K562 (cell line): ENCODE measurements at places on chromosomes 5 and 9. TPM values are rescaled to one million over a fixed set of nuclear protein-coding genes. Genes with fewer than 3 reads are reported as not detected.
A peak's percentile ranks its signal among the peaks of the same experiment; 100 is the strongest.

DNA sequence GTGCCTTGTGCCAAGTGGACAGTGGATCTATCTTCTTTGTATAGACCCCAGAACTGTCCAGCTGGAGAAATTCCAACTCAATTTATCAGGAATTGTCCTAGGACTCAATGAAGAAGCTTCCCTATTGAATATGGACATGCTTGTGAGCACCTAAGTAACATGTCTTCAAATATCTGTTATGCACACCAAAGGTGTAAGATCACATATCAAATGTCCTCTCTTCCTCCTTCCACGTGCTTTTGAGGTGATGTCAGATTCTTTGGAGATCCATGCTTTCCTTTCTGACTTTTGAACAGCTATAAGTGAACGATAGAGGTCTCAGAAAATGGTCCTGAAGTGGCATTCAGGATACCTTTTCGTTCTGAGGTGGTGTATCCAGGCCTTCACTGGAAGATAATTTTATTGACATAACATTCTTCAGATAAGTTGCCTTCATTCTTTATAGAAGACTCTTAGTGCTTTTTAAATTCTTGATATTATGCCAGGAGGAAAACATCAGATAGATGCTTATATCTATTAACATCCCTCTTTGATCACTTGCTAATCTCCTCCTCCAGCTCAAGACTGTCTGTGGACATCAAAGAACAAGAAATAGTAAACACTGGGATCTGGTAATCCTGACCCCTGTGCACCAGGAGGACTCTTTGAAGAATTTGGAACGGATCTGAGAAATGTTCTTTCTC is 246.4 kb downstream of the SMARCA2 start:
- no peaks in the 10 kb centered on the region for H3K4me1 ChIP-seq
- no peaks in the 10 kb centered on the region for H3K27me3 ChIP-seq
- no peaks in the 10 kb centered on the region for H3K36me3 ChIP-seq
- no peak overlapping the region for H3K4me3 ChIP-seq
- no peak overlapping the region for H3K27ac ChIP-seq

DNA sequence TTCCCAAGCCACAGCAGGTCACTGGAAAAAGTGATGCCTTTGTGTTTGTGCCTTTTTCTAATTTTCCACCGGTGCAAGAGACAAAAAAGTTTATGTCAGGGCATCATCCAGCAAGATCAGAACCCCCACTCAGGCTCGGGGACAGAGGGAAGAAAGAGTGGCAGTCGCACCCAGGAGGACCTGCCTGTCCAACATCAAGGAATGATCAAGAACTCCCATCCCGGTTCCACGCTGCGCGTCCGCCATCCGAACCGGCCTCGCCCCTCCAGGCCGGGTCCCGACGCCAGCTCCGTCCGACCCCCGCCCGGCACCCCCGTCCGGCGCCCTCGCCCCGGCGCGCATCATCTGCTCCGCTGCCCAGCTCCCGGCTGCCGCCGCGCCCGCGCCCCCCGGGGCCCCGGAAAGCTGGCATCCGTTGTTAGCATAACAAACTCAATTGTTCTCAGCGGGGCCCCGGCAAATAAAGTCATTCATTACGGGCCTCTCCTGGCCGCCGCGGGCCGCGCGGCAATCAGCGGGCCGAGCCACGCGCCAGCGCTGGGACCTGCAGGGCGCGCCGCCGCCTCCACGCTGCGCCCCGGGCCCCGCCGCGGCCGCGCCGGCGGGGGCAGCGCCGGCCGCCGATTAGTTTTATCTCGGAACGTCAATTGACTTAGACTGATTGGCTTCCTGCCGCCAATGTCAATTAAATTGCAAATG is 48.1 kb downstream of the PAX5 start:
- DNase-seq = no peak
- no peaks in the 10 kb centered on the region for H3K4me1 ChIP-seq
- no peaks in the 10 kb centered on the region for H3K36me3 ChIP-seq
- H3K4me3 ChIP-seq = no peak overlapping the region
- peaks cover 6% of the 10 kb centered on the region; the same call in 1 of the 3 replicates for H3K27me3 ChIP-seq

DNA sequence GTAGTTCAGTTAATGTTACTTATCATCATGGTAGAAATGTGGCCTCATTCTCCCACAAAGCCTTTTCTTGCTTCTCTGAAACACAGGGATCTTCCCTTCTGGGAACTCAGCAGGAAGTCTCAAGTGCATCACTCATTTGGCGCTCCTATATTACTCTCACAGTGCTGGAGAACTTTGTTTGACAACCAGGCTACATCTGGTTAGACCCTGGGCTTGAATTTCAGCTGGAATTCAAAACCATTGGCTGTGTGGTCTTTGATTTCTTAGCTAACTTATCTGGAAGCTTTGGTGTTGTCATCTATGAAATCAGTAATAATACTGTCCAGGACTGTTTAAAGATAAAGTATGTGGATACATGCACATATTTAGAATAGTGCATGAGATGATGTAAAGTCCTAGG is 1777.1 kb downstream of the MAT2B start:
- H3K4me3 ChIP-seq = no peak overlapping the region
- H3K27ac ChIP-seq = no peak overlapping the region

- H3K4me1 ChIP-seq = no peaks in the 10 kb centered on the region
- no peak overlapping the region for H3K4me3 ChIP-seq
- no peak for DNase-seq
- no peaks in the 10 kb centered on the region for H3K27me3 ChIP-seq
- H3K36me3 ChIP-seq = no peaks in the 10 kb centered on the region
Observed at GRCh38 chr9:1202512-1203280, 152.5 kb downstream of the DMRT2 start.

- H3K27ac ChIP-seq = no peak overlapping the region
- no peak overlapping the region for H3K4me3 ChIP-seq
- no peaks in the 10 kb centered on the region for H3K36me3 ChIP-seq
- DNase-seq = no peak
- H3K27me3 ChIP-seq = peaks cover 31% of the 10 kb centered on the region
- peaks cover 16% of the 10 kb centered on the region; the same call in 1 of the 2 replicates for H3K4me1 ChIP-seq
Observed at GRCh38 chr9:93305497-93306020, 121.6 kb downstream of the WNK2 start.

DNA sequence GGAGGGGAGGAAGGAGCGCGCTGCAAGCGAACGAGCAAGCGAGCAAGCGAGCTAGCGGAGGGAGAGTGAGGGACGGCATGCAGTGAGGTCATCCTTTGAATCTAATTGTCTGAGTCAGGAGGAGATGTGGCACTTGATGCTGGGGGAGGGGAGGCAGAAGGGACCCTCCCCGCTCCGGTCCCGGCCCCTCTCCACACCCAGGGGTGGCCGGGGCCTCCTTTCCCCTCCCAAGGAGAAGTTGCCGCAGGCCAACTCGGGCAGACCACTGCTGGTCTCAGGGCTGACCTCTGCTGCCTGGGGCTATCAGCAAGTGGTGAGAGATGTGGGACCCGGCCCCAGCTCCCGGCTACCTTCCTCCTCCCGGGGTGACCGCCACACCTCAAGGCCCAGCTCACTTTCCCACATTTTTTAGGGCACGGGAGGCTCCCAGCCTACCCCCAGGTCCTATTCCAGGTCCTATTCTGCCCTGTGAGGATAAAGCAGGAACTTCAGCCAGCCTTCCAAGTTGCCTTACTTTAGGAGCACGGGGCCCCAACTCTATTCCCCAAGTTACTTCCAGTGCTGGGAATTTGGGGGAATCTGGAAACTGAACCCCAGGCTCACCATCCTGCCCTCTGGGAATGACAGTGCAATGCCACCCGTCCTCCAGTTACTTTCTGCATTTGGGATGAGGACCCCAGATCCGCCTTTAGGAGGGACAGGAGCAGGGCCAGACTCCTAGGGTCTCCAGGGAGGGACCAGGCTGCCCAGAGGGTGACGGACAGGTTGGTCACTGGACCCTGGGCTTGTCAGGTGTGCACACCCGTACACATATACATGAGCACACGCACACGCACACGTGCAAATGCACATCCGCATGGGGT is 11.1 kb downstream of the CNTFR start:
- H3K4me1 ChIP-seq = no peaks in the 10 kb centered on the region
- no peak for DNase-seq
- no peaks in the 10 kb centered on the region for H3K36me3 ChIP-seq
- no peak overlapping the region for H3K27ac ChIP-seq

GRCh38 chr9:34332076-34332964 is 3.0 kb downstream of the NUDT2 start:
- no peaks in the 10 kb centered on the region for H3K27me3 ChIP-seq
- no peak overlapping the region for H3K27ac ChIP-seq
- peaks cover 10% of the 10 kb centered on the region; the same call in 2 of the 3 replicates for H3K4me1 ChIP-seq
- DNase-seq = peak; percentile 15
- H3K36me3 ChIP-seq = no peaks in the 10 kb centered on the region; the same call in 2 of the 3 replicates

- no peak overlapping the region for H3K27ac ChIP-seq
- no peak overlapping the region for H3K4me3 ChIP-seq
- no peak for DNase-seq
- H3K36me3 ChIP-seq = no peaks in the 10 kb centered on the region
- H3K27me3 ChIP-seq = peaks cover 13% of the 10 kb centered on the region
- H3K4me1 ChIP-seq = no peaks in the 10 kb centered on the region
Observed at GRCh38 chr5:72380492-72381274, 60.5 kb downstream of the PTCD2 start.

TLX3 gene
- not detected in 2 replicates for total RNA-seq

PRRT1B gene
- total RNA-seq = not detected in 2 replicates

ORM2 gene
- 0.98 and 1.5 TPM in 2 replicates for total RNA-seq
